ENCODE measurements at places on chromosomes 11 and 22. TPM values are rescaled to one million over a fixed set of nuclear protein-coding genes. Genes with fewer than 3 reads are reported as not detected.

The UBE4A gene
- total RNA-seq: 40.1 TPM

The APOBEC3G gene
- total RNA-seq: 0.76 TPM

The VPS37C gene
- total RNA-seq: 11.3 TPM

The MRGPRD gene
- not detected for total RNA-seq

The ILK gene
- 136 TPM for total RNA-seq

The NRXN2 gene
- total RNA-seq: 4.2 TPM

All from MG63 (cell line).